Pulmonary artery endothelial cell (primary cell): ENCODE measurements at places on chromosomes 5 and 9. TPM values are rescaled to one million over a fixed set of nuclear protein-coding genes. Genes with fewer than 3 reads are reported as not detected.

The BTNL8 gene
- total RNA-seq = not detected in 2 replicates

The CDO1 gene
- 5.5 and 6.3 TPM in 2 replicates for total RNA-seq

The TMEFF1 gene
- 8.1 and 9.0 TPM in 2 replicates for total RNA-seq

The BRINP1 gene
- total RNA-seq = 0.11 TPM in 1 of 2 replicates, not detected in the other

The NDOR1 gene
- 3.5 and 4.2 TPM in 2 replicates for total RNA-seq

The QRFP gene
- not detected in 2 replicates for total RNA-seq

The BTNL3 gene
- not detected in 2 replicates for total RNA-seq

The SCGB3A2 gene
- total RNA-seq = not detected in 2 replicates

The SLIT3 gene
- total RNA-seq = 0.25 and 0.99 TPM in 2 replicates
